EH (cell line): ENCODE measurements at places on chromosomes 4 and X.

DNA sequence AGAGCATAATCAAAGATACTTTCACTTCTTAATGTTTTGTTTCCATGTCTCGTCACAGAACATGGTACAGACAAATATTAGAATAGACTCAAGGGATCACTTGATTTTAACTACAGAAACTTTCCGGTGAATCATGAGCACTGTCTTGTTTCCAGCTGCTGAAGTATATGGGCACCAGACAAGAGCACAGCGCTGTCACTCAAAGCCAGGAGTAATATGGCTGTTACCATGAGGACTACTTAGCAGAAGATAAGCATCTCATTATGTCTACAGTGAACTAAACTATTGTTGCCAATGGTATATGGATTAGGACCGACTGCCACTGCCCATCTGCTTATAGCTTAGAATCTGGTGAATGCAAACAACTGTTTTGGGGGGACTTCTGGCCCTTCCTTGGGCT, 34.3 kb downstream of the MECP2 start:
- no peak for DNase-seq

- DNase-seq: no peak
Measured at GRCh38 chr4:155489271-155489670, 112.5 kb upstream of the MAP9 start.

DNA sequence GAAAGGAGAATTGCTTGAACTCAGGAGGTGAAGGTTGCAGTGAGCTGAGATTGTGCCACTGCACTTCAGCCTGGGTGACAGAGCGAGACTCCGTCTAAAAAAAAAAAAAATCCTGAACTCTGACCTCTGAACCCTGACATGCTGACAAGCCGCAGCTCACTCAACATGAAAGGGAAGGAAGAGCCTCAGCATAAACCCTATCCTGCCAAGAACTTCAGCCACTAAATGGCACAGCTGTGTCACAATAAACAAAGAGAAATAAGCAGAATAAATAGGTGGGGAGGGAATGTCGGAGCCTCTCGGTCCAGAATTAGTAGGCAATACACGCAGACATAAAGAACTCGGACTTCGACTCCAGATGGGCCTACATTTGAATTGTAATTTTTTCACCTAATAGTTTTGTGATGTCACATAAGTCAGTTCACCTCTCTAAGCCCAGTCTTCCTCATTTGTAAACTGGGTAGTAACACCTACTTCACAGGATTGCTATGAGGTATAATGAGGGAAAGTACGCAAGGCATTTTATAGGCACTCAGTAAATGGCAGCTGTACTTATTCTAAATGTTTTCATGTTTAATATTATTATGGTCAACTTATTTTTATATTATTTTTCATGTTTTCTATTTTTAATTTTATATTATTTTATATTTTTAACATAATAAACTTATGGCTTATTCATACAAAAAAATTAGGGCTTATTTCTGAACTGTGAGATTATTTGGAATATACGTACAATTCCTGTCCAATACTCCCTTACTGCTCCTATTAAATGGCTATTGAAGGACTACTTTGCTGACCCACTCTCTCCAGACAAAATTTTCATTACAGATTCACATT, 243.4 kb downstream of the SCFD2 start:
- DNase-seq: no peak

DNA sequence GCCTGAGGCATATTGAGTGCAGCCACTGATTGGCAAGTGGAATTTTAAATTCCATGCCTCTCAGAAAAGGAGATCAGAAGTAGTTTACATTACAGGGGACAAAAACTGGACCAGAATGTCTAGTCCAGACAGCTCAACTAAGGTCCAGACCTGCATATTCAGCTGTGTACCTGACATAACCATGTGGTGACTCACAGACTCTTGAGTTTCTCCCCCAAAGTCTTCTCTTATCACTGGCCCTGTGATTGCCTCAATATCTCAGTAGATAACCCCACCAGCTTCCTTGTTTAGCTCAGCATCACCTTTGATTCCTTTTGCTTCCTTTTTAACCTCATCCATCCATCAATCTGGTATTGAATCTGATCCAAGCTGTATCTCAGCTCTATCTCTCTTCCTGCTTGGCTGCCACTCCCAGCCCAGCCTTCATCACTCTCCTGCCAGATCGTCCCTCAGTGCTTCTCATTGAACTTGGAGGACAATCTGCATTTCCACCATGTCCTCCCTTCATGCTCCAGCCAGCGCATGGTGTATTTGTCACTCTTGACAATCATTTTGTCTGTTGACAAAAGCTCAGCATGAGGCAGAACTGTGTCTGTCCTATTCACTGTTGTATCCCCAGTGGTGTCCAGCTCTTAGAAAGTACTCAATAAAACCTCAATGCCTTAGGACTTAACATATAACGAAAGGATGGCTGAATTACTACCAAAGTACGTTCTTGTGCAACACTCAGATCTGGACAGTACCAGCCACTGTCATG, 27.8 kb upstream of the SLC2A9 start:
- DNase-seq: no peak

GRCh38 chr4:24743927-24744326, 51.4 kb upstream of the SOD3 start:
- DNase-seq: peak; percentile 62

DNA sequence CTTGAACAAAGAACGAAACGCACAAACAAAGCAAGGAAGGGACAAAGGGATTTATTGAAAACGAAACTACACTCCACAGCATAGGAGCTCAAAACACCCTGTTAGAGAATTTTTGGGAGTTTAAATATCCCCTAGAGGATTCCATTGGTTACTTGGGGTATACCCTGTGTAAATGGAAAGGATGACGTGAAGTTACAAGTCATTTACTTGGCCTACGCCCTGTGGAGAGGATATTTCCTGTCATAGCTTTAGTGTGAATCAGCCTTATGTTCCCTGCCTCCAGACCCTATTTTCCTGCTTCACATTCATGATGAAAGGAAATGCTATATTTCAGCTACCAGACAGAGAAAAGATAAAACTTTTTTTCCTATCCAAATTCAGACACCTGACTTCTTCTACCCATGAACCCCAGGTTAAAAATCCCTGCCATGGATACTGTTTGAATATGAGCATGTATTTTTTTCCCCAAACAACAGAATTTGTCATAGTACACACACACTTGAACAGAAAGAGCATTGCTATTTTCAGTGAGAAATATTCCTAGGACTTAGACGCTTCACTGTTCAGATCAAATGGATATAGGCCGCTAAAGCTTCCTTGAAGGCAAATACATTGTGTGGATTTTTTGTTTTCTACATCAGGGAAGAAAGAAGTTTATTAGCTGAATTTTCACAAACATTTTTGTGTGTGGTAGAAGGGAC, 20.4 kb downstream of the PIN4 start:
- peak; percentile 83 for DNase-seq

GRCh38 chr4:36704289-36704688, 422.9 kb downstream of the DTHD1 start:
- DNase-seq: no peak

- DNase-seq: no peak
Measured at GRCh38 chr4:165723051-165723795, 149.8 kb upstream of the TLL1 start.

DNA sequence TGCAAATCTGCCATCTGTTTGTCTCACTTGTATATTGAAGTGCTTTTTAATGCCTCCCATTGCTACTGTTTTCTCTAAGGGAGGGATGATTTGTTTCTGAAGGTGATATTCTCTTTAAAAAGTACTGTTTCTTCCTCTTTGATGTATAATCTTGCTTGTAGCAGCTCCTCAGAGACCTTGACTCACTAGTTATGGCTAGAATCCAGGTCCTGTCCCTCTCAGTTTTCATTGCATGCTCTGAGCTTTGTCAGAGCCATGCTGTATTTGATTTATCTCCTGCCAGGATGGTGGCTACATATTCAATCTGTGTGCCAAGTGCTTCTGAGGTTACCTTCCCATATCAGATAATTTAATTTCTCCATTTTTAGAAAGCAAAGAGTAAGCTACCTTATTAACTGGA, 56.0 kb downstream of the GLUD2 start:
- DNase-seq: no peak

DNA sequence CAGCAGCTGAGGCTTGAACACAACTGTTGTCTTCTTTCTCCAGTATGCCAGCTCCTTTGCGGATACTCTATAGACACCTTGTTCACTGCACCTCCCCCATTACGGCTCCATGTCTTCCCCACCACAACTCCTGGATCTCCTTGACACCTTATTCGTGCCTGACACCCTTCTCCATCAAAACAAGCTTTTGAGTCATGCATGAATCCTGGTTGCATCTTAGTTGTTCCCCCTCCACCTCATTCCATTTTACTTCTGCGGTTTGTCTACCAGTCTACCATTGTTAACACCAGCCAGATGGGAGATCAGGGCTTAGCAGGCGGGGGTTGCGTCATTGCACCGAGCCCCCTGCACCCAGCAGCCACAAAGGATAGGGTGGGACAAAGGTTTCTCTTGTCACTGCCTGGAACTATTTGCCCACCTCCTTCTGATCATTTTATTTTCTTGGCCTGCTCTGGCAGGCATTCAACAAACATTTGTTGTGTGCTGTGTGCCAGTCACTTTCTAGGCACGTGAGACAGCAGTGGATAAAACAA, 2.0 kb upstream of the CDK16 start:
- DNase-seq: peak; percentile 45

DNA sequence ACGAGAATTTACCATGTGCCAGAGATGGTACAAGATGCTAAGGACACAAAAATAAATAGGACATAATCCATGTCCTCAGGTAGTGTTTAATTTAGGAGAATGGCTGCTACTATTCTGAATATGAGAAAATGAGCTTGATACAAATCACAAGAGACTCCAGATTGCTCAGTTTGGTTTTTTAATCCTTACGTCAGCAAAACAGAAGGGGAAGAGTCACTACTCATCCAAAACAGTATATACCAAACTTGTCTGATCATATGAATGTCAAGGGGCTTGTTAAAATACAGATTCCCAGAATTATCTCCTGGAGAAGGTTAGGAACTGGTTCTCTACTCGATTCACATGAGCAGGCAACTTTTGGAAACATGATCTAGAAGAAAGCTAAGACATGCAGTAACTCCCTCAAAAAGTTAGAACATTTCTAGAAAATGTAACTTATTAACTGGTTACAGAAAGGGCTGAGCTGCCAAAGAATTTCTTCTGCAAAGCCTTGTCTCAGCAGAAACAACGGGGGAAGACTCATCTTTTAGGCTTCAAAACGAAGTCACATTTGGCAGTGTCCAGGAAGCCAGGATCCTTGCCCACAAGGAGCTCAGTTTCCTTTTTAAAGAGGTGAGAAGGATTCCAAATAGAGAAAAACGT, 3.4 kb downstream of the AIFM1 start:
- no peak for DNase-seq
